Cardiac septum (tissue), 1 donor: ENCODE measurements at places on chromosomes 1 and 21. TPM values are rescaled to one million over a fixed set of nuclear protein-coding genes. Genes with fewer than 3 reads are reported as not detected.

FAM78B gene
- 2.7 TPM for total RNA-seq

MAP10 gene
- total RNA-seq, result 2.3 TPM

AMIGO1 gene
- 13.8 TPM for total RNA-seq

NDUFS5 gene
- 519 TPM for total RNA-seq

ARTN gene
- total RNA-seq, result 0.70 TPM

GJA4 gene
- total RNA-seq, result 34.7 TPM

OR6K6 gene
- not detected for total RNA-seq

COL11A1 gene
- 0.13 TPM for total RNA-seq

GRCh38 chr21:16262091-16262490 is 532.3 kb downstream of the USP25 start:
- no peak for DNase-seq

DNA sequence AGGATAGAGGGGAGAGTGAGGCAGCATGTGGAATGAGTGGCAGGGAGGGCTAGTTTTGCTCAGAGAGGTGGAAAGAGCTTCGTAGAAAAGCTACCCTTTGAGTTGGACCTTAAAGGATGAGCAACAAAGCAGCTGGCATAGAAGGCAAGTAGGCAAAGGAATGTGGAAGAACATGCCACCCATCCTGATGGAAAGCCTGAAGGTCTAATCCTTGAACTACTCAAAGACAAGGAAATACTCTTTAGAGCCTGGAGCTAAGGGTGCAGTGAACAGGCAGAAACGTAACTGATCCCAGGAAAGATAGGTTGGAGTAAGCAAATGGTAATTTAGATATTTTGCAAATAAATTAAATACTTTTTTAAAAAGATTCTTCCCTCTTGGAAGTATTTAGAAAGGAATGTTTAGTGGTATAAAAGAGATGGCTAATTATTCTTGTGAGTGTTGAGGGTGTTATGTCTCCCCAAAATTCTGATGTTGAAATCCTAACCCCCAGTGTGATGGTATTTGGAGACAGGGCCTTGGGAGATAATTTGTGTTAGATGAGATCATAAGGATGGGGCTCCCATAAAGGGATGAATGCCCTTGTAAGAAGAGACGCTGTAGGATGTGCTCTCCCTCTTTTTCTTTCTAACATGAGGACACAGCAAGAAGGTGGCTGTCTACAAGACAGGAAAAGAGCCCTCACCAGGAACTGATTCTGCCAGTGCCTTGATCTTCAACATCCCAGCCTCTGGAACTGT is 308.1 kb upstream of the RUNX1 start:
- no peak for DNase-seq

DNA sequence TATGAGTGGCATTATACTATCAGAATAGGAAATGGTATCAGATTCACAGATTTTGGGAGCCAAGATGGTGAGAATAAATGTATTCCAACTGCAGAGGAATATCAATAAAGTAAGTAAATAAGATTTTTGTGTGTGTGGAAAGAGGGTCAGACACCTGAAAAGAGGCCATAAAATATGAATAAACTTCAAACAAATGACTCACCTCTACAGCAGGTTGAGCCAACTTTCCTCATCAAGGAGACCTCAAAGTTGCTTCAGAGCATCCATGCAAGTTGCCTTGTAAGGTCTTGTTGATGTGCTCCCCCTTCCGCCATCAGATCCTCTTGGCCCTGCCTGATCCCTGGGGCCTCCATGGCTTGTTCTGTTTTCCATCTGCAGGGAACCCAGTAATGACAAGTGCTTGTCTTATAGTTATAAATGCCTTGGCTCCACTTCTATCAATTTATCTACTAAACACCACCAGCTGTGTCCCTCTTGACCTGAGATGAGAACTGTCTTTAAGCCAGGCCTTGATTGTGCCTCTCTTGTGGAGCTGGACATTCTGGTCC is 775.6 kb downstream of the LTN1 start:
- DNase-seq, result no peak

DNA sequence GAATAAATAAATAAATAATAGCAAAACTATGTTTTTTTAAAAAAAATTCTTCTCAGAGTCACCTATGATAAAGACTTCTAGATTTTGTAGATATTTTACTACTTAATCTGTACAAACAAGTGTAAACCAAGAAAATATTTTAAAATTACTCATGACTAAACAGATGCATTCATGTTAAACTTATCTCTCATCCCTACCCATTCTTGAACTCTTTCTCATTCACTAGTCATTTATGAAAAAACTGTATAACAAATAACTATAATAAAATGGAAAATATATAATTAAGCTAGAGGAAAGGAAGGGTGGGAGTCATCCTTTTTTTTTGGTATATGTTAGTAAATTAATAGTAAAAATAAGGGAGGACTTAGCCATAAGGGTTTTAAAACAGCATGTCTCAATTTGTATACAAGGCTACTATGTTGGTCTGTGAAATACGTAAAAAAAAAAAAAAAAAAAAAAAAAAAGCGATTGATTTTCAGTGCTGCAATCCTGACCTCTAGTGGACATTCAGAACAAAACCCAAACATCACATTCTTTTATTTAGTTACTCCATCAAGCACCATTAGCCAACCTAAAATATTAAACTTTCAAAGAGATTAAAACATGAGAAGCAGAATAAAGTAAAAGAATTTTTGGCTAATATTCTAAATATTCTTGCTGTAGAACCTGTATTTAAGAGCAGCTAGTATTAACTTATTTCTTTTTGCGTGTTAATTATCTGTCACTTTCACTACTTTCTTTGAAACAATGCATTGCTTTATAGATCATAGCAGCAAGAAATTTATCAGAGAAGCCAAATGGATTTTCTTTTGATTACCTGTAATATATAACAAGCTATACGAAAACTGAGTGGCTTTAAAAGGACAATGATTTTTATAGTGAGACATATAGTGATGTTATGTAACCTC is 255.8 kb upstream of the CACYBP start:
- DNase-seq, result no peak

DNA sequence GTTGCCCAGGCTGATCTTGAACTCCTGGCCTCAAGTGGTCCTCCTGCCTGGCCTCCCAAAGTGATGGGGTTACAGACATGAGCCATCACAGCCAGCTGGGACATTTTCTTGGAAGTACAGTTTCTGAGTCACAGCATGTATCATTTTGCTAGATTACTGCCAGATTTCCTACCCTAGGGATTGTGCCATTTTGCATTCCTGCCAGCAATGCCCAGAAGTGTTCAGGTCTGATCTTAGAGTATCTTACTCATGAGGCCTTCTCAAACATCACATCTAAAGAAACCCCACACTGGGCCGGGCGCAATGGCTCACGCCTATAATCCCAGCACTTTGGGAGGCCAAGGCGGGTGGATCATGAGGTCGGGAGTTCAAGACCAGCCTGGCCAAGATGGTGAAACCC is 10.2 kb downstream of the BMP8A start:
- no peak for DNase-seq

DNA sequence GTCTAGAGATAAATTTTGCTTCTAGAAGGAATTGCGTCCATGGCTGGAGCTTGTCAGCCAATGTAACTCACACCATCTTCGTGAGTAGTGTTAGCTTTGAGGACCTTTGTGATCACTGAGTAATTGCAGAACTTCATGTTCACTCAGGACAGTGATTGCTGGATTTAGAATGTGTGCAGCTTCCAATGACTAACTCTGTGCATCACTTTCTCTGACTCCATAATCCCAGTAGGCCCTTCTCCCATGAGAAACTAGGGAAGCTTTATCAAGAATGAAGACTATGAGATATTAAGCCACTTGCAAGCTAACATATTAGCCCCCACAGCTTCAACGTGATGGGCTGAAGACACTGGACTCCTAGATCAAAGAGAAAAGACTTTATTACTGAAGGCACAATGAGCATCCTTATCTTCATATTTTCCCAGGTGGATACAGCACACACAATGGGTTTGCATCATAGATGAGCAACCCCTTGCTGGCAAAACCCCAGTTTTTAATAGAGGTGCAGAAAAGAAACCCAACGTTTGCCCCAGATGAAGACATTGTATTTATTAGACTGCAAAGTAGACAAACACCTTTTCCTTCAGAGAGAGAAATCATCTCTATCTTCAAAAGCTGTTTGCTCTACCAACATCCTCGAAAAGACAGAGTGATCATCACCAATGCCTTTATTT is 561.0 kb downstream of the LTN1 start:
- DNase-seq, result no peak

- DNase-seq, result peak; percentile 72
Measured at GRCh38 chr1:3002349-3003038, 18.8 kb upstream of the ACTRT2 start.

DNA sequence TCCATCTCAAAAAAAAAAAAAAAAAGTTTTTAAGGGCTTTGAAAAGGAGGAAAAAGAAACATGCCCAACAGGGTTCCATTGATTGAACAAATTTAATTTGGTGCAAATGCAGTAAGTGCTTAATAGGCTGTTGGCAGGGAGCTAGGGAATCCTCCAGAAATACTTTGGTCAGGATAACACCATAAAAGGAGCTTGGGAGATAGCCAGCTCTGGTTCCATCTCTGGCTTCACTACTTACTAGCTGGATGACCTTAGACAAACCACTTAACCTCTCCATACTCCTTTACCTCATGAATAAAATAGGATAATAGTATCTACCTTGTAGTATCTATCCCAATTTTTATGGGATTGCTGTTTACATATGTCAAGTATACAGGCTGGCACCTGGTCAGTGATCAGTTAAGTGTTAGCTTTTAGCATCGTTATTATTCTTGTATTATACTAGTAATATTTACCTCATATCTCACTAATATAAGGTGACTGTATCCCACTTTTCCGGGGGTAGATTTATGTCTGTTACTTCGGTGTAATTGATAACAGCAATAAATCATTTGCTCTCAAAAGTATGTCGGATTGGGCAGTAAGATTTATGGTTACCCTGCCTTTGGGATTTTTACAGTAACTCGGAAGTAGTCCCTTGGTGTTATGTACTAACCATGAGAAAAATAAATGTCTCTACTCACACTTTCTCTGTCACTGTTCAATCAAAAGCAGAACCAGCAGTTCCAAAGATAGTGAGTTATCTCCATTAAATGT is 36.4 kb downstream of the BTG3 start:
- DNase-seq, result no peak

- DNase-seq, result no peak
Measured at GRCh38 chr1:93668121-93668520, 13.5 kb downstream of the BCAR3 start.

GRCh38 chr1:153959454-153959853 is 1.0 kb upstream of the CRTC2 start:
- no peak for DNase-seq

DNA sequence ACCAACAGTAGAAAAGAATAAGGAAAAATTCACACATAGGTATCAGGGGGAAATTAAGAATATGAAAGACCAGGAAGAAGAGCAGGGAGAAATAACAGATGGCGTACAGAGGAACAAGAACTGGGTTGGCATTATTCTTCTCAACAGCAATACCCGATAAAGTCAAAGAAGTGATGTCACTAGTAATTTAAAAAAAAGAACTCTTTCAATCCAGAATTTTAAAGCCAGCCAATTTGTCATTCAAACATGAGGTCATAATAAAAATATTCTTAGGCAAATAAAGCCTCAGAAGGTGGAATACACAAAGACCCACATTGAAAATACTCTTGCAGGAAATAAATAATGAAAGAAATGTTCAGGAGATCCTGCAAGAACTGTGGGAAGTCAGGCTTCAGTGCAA is 8.8 kb downstream of the NCMAP start:
- no peak for DNase-seq

GRCh38 chr21:36792505-36792967 is 93.6 kb downstream of the SIM2 start:
- DNase-seq, result no peak

- DNase-seq, result no peak
Measured at GRCh38 chr1:208942394-208943130, 641.0 kb upstream of the CAMK1G start.

DNA sequence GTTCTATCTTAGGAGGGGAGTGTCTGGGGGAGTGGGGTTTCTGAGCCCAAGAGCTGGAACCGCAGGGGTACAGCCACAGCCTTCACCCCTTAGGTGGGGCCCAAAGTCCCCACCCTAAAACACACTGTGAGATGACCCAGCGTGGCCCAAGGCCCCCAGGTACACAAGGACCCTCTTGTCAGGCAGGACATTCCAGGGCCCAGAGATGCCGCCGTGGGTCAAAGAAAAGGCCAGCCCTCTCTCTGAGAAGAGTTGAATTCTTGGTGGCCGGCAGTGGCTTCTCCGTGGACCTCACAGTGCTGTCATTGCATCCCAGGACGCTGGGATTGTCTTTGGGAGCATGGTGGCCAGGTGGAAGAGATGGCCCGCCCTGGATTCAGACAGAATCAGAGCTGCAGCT is 176.3 kb upstream of the C1orf174 start:
- peak; percentile 62 for DNase-seq

GRCh38 chr1:236608930-236609726 is 4.8 kb upstream of the HEATR1 start:
- DNase-seq, result no peak

- DNase-seq, result no peak
Measured at GRCh38 chr1:22861764-22862440, 110.8 kb downstream of the LACTBL1 start.

- DNase-seq, result no peak
Measured at GRCh38 chr1:221809091-221810029, 67.5 kb upstream of the DUSP10 start.
